ENCODE measurements at places on chromosomes 11 and 22. TPM values are rescaled to one million over a fixed set of nuclear protein-coding genes. Genes with fewer than 3 reads are reported as not detected.

GRCh38 chr11:69089258-69089657 is 40.5 kb downstream of the TPCN2 start:
- no peaks in the 10 kb centered on the region for H3K4me1 ChIP-seq
- no peak overlapping the region for H3K4me3 ChIP-seq
- H3K27ac ChIP-seq, result no peak overlapping the region
- DNase-seq, result no peak

- no peak overlapping the region for H3K4me3 ChIP-seq
- peaks cover 17% of the 10 kb centered on the region for H3K4me1 ChIP-seq
- H3K36me3 ChIP-seq, result no peaks in the 10 kb centered on the region
- peaks cover 36% of the 10 kb centered on the region for H3K27me3 ChIP-seq
These were observed 1.7 kb downstream of the YAP1 start for GRCh38 chr11:102111787-102112508.

Gene ENTHD1
- not detected for total RNA-seq

Gene OR52I1
- total RNA-seq, result not detected
